Midbrain (tissue), 1 donor: ENCODE measurements at places on chromosomes 7 and 10.

DNA sequence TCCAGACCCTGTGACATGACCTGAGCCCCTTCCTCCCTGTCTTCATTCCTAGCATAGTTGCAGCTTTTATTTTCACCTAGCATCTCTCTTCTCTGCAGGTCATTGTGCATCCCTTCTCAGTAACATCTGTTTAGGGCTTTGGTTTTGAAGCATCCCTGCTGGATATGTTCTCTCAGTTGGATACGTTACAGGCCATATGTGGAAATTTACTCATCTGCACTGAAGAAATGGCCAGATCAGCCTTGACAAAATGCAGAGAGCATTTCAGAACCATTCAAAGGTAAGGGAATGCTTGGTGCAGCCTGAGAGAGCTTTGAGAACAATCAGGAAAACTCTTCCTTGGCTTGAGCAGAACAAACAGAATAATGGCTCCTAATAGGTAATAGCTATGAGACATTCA, 647.0 kb downstream of the KCNMA1 start:
- no peak for DNase-seq

- no peak for DNase-seq
Observed at GRCh38 chr10:73905256-73906020, 5.5 kb upstream of the PLAU start.

- DNase-seq: no peak
Observed at GRCh38 chr10:3323865-3324498, 151.4 kb upstream of the PITRM1 start.

DNA sequence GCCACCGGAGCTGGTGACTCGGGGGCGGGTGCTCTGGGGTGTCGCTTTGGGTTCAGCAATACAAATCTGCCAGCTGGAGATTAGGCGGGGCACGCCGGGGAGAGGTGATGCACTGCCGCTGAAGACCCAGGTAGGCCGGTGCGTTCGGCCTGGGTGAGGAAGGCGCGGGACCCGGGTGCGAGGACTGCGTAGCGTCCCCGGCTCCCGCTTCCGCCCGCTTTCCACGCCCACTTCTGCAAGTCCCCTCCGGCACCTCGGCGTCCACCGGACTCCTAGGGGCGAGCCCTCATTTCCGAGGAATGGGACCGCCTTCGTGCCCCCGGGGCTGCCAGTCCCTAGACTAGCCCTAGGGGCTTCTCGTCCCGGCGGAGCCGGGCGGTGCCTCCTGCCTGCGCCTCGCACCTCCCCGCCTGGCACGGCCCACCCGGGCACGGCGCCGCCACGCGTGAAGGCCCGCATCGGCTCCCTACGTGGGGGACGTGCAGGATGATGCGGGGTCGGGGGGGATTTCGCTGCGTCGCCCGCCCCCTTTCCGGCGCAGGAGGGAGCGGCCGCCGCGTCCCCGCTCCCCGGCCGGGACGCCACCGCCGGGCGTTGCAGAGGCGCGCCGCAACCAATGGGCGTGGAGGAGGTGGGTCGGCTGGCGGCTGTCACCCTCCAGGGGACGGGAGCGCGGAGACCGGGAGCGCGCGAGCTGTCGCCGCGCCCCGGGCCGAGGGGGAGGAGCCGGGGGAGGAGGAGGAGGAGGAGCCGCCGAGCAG, 40.0 kb downstream of the HK1 start:
- DNase-seq: peak; percentile 87

DNA sequence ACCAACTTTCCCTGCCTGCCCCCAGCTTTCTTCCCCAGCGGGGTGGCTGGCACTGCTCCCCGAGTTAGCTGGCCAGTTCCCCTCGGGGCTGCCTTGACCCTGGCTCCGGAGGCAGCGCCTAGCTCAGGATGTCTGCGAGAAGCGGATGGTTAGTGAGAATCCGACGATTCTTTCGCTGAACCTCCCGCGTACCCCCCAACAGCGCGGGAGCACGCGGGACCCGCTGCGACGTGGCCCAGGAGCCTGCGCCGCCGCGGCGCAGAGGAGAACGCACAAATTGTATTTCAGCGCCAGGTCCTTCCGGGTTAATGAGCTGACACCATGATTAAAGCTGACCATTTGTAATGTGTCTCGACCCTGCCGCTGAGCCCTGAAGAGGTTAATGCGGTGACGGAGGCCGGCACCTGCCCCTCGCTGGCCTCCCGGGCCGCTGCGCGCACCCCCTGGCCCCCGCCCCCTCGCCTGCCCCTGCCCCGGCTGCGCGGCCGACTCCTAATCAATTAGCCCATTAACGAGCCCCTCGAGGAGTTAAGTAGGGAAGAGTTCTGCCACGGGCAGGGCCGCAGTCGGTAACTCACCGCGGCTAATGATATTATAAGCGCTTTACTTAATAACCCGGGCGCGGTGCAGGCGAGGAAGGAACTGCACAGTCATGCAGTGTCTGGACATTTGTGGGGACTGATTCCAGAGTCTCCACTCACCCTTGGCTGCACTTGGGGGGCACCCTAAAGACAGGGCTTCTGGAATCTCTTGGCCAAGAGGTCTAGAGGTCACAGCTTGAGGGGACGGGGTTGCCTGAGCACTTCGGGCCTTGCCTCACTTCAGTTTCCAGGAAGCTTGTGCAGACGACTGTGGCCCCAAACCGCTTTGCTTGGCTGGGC, 1.7 kb upstream of the HMX2 start:
- no peak for DNase-seq

DNA sequence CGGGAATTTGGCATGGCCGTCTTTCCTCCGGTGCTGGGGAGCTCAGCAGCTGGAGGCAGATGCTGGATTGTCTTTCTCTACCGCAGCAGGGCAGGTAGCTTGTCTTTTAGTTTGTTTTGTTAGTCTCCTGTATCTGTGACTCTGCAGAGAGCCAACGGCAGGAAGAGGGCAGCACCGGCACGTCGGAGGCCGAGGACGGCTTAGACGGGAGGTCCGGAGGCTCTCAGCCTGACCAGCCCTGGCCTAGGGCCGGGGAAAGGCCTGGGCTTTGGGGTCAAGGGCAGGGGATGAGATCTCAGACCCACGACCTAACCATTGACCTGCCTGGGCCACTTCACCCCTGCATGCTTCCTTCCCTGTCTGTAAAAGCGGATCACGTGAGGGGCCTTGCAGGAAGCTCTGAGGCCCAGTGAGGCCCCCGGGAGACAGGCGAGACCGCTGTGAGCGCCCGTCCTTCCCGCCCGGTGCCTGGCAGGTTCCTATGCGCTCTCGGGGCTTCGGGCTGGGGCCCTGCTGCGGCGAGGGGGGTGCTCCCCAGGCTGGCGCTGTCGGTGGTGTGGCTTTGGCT, 72.7 kb downstream of the LHPP start:
- DNase-seq: peak; percentile 49

DNA sequence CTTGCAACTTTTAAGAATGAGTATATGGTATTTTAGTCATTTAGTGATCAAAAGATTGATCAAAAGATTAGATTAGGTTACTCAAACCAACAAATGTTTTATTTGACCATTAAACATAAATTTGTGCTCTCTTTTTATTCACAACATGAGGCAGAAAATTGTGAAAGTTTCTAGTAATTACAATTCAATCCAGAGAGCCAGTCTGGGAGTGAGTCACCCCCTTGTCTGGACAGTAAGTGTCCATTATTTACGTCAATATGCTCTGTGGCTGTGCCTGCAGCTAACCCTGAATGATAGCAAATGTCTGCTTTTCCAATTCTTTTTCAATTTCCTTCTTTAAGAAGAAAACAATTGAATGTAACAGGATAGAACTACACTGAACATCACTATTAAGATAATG, 27.9 kb downstream of the GNG11 start:
- no peak for DNase-seq

GRCh38 chr10:50431791-50432190, 180.5 kb upstream of the ASAH2 start:
- DNase-seq: no peak
